ENCODE measurements at places on chromosomes 7 and 10.
A peak's percentile ranks its signal among the peaks of the same experiment; 100 is the strongest.

- no peak for DNase-seq
These were observed 6.6 kb downstream of the NIPSNAP2 start for GRCh38 chr7:55970978-55971377.

DNA sequence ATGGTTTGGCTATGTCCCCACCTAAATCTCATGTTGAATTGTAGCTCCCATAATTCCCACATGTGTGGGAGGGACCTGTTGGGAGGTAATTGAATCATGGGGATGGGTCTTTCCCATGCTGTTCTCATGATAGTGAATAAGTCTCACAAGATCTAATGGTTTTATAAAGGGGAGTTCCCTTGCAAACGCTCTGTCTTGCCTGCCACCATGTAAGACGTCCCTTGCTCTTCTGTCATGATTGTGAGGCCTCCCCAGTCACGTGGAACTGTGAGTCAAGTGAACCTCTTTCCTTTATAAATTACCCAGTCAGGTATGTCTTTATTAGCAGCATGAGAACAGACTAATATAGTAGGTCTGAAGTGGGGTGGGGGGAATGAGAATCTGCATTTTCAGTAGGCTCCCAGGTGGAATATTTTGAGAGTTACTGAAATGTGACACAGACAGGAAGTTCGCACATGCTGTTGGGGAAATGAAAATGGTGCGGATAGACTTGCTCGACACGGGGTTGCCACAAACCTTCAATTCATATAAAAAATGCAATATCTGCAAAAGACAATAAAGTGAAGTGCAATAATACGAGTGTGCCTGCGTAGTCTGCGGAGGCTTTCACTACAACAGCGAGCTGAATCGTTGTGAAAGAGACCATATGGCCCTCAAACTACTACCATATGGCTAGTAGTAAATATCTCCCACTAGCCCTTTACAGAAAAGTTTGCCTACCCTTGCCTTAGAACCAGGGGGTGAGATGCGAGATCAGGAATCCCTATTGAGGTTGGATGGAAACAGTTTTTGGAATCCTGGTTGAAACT, 166.1 kb downstream of the GRK5 start:
- no peak for DNase-seq

GRCh38 chr10:86113501-86113900, 253.1 kb downstream of the GRID1 start:
- DNase-seq = no peak

DNA sequence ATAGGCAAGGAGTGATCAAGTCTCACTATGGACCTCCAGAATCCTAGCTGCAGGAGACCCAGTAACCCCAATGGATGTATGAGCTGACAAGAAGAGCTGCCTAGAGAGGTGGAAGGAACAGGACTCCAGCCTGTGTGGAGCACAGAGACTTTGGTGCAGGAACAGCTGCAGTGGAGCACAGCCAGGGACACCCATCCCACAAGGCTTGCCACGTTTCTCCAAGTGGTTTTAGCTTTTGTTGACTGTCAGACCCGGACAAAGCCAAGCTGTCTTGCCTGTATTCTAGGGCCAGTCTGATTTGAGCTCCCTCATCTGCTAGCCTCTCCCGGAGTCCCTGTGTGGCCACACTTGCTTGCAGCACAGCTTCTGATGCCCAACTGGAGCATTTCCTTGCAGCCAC, 224.7 kb downstream of the CHRM2 start:
- DNase-seq = no peak

DNA sequence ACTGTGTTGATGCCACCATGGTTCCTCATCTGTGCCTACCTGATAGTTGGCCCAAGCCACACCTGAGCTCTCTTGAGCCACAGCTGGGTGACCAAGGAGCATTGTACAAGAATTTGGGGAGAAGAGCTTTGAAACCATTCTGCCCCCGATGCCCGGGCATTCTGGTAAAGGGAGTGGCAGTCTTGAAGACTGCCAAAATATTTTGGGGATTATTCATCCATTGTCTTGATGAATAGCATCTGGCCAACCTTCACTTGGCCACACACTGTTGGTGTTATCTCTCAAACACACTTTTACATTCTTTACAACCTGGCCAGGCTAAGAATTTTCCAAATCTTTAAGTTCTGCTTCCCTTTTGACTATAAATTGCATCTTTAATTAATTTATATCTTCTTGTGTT, 113.1 kb upstream of the PCBD1 start:
- no peak for DNase-seq

- peak; percentile 77 for DNase-seq
These were observed 19.6 kb downstream of the ARL4A start for GRCh38 chr7:12706900-12707536.

- DNase-seq = no peak
These were observed 24.9 kb upstream of the PITRM1 start for GRCh38 chr10:3197348-3198003.

GRCh38 chr10:75955973-75956502, 524.6 kb downstream of the LRMDA start:
- DNase-seq = no peak

DNA sequence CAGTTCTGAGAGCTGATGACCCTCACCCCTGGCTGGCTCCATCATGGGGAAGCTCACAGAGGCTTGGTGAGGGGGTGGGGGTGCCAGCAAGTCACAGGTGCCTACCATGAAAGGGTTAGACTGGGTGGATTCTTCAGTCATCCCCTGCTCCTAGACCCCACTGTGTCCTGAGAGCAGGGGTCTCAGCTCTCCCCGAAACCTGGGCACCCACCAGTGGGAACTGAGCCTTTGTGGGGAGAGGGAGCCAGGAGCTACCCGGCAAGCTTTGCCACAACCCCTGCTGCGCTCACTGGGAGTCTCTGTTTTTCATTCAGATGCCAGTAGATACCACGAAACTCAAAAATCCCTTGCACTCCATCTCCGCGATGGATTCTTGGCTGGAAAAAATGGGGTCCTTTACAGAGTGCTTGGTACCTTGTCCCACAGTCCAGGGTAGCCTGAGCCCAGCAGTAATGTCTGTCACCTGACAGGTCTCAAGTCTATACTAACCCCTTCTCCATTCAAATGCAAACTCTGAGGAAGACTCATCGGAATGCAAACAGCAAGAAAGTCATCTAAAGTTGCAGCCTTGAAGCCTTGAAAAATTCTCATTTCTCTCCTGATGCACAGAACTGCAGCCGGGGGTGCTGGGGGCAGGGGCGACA, 48.9 kb upstream of the ENO4 start:
- no peak for DNase-seq

- no peak for DNase-seq
These were observed 38.7 kb downstream of the GNA12 start for GRCh38 chr7:2805213-2805944.

- DNase-seq = no peak
These were observed 12.9 kb upstream of the ZNF736 start for GRCh38 chr7:64300641-64301405.

DNA sequence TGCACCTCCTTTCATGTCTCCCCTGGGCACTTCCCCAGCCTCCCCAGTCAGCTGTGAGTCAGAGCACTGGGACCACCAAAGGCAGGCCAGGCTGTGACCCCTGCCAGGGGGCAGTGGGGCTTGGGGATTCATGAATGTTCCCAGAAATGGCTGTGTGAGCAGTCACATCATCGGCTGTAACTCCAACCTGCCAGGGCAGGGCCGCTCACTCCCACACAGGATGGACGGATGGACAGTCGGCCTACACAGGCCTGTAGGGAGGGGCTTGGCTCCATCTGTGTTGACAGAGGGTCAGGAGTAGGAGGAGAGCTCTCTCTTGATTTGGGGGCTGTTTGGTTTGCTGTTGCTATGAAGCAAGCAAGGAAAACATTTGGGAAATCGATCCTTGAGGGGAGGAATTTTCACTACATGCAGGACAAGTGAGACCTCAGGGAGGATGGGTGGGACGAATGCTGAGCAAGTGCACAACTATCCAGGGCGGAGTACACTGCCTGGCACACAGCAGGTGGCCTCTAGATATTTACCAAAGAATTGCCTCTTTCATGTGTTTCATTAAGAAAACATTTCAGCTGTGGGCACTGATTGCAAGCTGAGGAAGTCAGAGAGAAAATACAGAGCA, 2.9 kb upstream of the IGFBP1 start:
- DNase-seq = no peak

DNA sequence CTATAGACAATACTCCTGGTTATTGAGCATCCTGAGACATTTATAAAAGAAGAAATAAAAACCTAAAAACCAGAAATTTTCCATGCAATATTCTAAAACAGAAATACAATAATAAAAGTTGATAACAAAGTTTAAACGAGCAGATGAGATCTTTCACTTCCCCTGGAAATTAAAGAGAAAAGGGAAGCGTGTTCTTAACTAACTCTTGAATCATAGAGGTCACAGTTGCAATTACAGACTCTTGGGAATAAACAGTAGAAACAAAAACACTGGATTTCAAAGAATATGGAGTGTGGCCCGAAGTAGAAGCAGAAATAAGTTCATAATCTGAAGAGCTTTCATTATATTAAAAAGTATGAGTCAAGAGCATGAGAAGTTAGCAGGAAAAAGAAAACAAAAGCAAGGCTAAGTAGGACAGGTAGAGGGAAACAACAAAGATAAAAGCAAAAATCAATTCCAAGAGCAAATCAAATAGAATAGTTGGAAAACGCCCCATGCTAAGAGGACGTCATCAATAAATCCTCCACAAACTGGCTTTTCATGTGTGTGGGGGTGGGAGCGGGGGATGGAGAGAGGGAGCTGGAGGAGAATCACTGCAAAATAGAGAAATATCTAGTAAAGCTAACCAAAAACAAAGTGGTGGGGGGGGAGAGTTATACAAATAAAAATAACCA, 55.2 kb upstream of the C10orf71 start:
- DNase-seq = no peak

DNA sequence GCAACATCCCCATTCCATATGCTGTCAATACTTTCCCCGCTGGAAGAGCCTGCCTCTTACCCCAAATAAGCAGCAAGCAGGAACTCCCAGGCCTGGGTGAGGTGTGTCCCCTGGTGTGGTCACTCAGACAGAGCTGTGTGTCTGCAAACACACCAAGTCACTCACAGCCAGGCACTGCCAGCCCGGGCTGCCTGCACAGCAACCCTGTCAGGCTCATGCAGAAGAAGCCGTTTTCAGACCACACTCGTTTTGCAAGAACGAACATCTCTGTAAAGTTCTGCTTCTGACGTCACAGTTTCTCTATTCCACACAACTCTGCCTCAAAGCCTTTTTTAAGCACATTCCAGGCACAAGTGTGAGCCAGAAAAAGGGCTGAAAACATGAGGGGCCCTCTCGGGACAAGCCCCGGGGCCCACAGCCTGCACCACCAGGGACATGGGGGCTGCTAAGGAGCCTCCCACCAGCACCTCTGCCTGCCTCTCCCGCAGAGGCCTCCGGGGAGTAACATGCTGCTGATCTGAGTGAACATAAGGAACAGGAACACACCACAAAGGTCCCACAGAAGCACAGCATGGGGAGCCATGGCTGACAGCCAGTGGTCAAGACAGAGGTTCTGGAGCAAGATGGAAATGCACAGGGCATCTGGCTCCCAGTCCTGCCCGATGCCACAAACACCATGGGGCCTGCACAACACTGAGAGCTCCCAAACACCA, 11.4 kb downstream of the PTPRN2 start:
- no peak for DNase-seq

DNA sequence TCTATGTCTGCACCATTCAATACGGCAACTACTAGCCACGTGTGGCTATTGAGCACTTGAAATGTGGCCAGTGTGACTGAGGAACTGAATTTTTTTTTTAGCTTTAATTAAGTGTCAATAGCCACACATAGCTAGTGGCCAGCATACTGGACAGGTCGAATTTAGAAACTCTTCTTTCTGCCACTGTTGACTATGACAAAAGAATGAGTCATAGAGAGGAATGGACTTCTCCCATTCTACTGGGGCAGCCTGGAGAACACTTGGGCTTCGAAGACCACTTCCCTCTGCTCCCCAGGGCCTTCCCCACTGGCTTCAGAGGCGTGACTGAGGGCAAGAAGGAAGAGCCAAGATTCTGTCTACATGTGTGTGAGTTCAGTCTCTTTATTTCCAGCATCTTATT, 137.5 kb downstream of the SNX10 start:
- no peak for DNase-seq

DNA sequence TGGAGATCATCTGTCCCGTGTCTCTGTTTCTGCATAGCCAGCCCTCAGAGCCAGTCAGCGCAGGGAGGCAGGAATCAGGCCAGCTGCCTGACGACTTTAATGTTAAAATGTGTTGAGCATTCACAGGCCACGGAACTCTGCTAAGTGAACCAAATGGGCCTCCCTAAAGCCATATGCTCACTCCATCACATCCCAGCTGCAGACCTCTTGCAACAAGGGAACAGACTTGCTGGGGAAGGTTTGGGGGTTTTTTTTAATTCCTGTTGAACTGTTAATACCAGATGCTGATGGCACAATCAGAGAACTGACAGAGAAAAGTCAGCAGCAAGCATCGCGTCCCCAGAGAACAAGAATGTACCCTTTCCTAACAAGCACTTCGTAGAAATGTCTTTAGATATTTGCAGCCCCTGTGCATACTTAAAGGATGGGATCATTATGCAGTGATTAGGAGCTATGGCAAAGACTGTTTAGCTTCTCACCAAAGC, 900.4 kb upstream of the AUTS2 start:
- DNase-seq = no peak

- no peak for DNase-seq
These were observed 739 bp downstream of the CASP7 start for GRCh38 chr10:113680190-113681111.

GRCh38 chr7:142697270-142697669, 52.0 kb upstream of the PRSS1 start:
- no peak for DNase-seq

DNA sequence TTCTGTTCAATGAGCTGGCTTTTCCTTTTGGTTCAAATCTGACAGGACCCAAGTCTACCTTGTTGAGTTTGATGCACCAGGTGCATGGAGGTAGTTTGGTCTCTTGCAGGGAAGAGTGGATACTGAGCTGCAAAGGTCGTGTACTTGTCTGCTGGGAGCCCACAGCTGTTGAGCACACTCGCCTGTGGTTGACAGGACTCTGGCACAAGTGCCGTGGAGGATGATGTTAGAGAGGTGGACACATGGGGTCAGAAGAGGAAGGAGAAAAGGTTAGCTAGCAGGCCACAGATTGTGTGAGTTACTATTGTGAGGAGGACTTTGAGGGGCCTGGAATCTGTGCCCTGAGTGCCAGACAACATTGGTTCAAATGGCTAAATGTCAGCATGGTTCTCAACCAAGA, 197.3 kb downstream of the CREB5 start:
- no peak for DNase-seq

GRCh38 chr7:155872678-155873369, 60.6 kb upstream of the SHH start:
- no peak for DNase-seq

DNA sequence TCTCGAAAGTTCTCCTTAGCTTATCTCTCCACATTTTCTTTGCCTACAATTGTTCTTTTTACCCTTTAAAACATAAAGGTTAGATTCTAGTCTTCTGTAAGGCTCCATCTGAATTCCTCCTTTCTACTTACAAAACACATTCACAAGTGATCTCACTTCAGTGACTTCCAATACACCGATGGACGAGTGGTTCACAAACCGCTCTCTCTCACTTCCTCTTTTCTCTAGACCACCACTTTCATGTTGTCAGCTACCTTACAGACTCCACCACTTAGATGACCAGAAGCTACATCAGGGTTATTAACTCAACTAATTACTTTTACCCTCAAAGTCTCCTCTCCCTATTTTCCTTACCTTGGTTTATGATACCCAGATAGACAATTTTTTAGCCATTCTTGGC, 11.8 kb downstream of the MET start:
- no peak for DNase-seq
